ENCODE measurements at places on chromosomes 3 and 15.

GRCh38 chr3:197520311-197521276 is 35.2 kb downstream of the BDH1 start:
- DNase-seq: no peak

- no peak for DNase-seq
Measured at GRCh38 chr15:99593070-99593469, 27.3 kb downstream of the MEF2A start.

DNA sequence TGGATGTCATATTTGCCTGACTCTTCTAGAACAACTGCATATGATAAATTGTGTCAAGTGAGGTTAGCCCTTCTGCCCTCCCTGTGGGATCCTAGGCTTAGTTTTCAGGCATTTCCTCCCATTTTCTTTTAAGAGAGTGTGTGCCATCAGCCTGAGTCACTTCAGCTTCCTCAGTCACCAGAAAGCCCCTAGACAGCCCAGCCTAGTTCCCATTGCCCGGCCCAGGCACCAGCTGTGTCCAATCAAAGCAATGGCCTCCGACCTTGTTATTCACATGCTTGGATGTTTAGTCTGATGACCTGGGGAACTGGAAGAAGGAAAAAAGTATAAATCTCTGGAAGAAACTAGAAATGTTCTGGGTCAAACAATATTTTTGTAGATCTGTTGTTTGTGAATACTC is 221.9 kb upstream of the LRIG1 start:
- DNase-seq: no peak

- DNase-seq: no peak
Measured at GRCh38 chr3:178900029-178900646, 171.5 kb downstream of the ZMAT3 start.

GRCh38 chr3:26460985-26461384 is 161.6 kb upstream of the LRRC3B start:
- no peak for DNase-seq

DNA sequence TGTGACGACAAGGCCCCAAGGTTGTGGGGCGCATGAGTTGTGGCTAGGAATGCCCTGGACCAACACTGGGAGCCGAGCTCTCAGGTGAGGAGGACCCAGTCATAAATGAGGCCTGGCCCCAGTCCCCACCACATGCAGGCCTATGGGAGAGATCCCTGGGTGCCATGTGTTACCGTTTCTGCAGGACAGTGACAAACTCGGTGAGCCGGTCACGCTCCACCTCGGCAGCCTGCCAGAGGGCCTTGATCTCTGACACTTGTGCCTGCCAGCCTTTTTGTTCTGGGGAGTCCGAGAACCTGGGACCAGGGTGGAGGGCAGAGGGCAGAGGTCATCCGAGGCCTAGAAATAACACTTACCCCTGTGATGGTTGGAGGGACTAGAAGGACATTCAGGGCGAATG is 27.7 kb upstream of the HHATL start:
- no peak for DNase-seq

- DNase-seq: no peak
Measured at GRCh38 chr3:23884481-23884880, 32.3 kb downstream of the NKIRAS1 start.

DNA sequence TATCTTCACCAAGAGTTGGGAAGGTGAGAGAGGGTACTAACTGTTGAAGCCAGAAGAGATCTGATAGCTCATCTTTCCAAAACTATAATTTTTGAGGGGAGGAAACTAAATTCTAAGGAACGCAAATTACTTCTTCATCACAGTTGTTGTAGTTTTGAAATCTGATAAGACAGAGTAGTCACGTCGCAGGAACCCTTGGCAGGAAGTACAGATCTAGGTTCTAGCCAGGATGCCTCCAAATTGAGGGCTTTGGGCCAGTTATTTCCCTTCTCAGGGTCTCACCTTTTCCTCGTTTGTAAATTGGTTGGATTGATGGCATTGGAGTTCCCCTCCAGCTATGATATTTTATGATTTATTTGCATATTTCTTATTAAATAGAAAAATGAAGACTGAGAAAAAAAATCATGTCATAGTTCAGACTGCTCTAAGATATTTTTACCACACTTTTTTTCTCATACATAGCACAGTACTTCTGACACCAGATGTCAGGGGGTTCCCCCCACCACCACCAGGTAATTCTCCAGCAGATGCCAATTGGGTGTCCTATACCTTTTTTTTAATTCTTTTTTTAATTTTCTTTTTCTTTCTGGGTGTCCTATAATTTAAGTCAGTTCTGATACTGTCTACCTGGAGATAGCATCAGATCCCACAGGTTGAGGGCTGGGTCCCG is 32.3 kb upstream of the APH1B start:
- no peak for DNase-seq

DNA sequence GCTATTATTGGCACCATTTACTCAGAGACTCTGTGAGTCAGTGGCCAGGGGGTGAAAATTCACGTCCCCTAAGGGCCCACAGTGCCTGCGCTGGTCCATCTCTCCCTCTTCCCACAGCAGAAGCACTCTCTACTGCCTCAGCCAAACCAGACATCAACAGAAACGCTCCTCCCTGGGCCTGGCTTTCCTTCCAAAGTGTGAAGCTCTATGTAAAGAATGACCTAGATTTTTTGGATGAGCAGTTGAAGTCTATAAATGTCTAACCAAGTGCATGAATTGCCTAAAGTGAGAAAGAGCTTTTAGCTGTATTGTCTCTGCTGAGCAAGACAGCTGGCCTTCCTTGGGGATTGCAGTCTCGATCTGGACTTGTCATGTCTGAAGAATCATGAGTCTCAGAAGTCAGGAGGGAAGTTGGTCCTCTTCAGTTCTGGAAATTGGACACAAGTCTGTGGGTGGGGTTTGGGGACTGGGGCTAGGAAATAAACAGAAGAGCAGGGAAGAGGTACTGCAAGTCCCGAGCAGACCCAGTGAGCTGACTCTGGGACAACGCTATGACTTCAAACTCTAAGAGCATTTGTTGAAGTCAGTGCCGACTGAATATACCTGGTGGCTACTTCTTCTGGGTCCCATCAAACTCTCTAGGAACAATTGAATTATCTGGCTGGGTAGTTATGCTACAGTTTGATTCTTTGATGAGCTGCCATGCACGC is 29.0 kb downstream of the RASGRP1 start:
- DNase-seq: no peak

DNA sequence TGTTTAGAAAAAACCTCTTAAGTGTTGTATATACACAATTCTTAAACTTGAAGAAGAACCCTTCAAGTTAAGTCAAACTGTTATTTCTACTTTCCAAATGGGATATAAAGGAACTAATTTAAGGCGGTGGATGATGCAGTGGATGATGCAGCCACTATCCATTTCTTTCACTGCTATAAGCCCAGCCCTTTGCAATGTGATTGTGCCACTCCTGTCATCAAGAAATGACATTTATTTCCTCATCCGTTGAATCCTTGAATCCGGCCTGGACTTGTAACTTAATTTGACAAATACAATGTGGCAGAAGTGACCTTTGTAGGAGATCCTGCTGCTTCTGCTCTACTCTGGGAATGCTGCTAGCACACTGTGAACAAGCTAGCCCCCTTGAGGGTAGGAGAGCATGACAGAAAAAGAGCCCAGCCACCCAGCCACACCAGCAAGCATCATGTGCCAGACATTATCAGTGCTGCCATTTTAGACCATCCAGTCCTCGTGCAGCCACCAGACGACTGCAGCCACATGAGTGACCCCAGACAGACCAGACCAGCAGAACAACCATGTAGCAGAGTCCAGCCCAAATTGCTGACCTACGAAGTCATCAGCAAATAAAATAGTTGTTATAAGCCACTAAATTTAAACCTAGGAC is 47.4 kb downstream of the UACA start:
- no peak for DNase-seq

DNA sequence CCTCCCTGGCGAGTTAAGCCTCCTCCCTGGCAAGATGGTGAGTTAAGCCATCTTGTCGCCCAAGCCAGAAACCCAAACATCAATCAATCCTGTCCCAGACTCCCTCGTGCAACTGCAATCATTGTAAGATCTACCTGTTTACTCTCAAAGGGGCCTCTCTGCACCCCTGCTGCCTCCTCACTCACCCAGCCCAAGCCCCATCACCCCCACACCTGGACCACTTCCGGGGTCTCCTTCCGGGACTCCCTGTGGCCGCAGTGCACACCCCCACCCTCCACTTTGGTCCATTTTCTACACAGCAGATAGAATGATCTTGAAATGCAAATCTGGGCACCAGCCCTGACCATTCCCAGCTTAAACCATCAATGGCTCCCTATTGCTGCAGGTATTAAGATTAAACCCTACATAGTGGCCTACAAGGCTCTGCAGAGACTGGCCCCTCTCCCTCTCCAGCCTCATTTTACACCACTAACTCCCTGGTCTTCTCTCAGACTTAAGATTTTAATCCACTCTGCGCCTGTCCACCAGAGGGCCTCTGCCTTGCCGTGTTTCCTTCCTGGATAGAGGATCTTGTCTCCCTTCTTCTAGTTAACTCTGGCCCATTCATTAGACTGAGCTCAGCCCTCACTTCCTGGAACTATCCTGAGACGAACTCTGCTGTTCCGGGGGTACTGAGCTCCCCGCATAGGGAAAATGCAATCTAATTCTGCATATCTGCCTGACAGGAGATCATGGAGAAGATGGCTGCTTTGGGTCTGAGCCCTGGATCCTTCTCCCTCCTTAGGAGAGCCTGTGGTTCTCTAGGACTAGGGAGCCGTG is 41.9 kb upstream of the SLC6A1 start:
- no peak for DNase-seq

DNA sequence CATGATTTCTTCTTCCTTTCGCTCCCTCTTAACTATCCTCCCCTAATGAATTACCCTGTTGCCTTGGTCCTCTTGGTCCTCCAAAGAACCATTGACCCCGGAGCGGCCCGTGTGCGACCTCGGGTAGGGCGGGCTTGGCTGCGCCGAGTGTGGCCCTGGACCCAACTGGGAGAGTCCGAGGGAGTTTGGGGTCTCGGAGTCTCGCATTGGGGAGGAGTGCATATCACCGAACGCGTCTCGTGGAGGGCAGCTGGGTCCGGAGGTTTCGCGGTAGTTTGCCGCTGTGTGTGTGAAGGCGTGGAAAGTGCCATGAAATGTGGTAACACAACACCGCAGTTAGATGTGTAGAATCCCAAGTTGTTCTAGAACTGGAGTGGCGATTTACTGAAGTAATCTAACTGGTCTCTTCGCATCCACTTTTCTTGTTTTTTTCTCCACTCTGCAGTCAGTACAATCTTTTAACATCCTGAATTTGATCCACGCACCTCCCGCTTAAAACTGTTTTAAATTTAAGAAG is 363 bp downstream of the GTF2E1 start:
- DNase-seq: no peak

GRCh38 chr3:57646723-57647122 is 46.2 kb downstream of the DENND6A start:
- DNase-seq: no peak

GRCh38 chr3:53382106-53382505 is 34.8 kb upstream of the DCP1A start:
- no peak for DNase-seq

- no peak for DNase-seq
Measured at GRCh38 chr15:51576911-51577500, 45.6 kb downstream of the DMXL2 start.

DNA sequence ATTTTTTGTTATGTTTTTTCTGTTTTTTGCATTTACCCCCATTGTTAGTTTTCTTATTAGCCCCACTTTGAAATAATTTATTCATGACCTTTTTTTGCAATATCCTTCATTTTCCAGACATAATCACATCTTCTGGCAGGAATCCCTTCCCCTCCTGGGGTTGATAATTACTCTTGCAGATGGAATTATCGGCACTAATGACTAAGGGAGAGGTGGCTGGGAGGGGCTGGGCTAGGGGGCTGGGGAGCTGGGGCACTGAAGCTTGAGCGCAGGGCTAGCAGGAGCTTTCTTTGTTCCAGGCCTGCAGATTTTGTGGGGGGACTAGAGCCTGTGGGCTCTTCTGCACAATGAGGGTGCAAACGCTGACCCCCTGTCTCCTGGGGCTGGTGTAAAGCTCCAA is 77.8 kb downstream of the RAB11A start:
- no peak for DNase-seq

- DNase-seq: no peak
Measured at GRCh38 chr15:22951381-22952280, 28.5 kb downstream of the CYFIP1 start.

- DNase-seq: no peak
Measured at GRCh38 chr3:32405711-32406323, 14.2 kb downstream of the CMTM7 start.

DNA sequence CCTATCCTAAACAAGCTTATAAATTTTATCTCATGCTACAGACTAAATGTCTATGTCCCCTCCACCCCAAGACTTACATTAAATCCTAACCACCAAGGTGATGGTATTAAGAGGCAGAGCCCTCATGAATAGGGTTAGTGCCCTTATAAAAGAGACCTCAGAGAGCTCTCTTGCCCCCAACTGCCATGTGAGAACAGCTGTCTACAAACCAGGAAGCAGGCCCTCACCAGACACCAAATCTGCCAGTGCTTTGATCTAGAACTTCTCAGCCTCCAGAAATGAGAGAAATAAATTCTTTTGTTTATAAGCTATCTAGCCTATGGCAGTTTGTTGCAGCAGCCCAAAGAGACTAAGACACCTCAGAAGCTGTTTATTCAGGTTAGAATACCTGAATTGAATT is 58.5 kb downstream of the TP53BP1 start:
- DNase-seq: no peak

DNA sequence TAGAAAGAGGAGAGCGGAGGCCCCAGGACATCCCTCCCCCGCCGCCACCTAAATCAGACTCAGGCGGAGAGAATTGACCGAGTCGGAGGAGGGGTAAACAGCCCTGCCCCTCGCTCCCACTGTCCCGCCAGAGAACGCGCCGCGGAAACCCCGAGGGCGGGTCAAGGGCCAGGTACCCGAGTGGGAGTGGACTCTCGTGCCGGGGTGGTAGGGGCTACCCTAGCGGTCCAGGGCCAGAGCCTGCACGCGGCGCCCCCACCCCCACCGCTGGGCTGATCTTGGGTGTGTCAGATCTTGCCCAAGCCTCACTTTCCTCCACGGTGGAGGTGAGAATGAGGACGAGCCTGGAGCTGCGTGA is 19.0 kb downstream of the SPATA12 start:
- DNase-seq: no peak

DNA sequence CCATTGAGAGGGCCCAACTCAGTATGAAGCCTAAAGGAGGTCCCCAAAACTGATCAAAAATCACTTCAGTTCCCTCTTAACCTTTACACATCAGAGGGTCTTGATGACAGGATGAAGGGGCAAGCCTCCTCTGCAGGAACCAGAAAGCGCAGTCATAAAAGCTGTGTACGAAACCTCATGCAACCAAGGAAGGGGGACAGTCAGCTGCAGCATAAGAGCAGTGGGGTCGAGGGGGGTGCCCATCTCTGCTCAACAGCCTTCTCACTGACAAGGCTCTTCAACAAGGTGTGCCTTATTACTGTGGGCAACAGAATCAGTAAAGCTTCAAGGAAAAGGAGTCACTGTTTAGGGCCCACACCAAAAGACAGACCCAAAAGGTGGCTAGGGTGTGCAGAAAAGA is 3.9 kb downstream of the POC1A start:
- DNase-seq: no peak
